ENCODE measurements at places on chromosomes 16 and 17.

DNA sequence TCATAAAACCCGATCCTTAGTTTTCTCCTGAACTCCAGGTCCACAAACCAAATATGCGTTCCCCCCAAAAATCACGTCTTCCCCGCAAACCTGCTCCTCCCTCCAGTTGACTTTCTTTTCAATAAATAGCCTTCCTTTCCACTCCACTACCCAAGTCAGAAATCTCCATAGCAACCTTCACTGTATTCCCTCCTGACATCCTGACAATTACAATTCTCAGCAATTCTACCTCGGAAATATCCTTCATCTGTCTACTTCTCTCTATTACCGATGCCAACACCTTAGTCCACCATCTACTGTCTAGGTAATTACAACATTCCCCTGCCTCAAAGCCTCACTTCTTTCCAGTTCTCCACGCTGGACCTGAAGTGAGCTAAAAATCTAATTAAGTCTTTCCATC, 50.7 kb downstream of the SMURF2 start:
- no peak for DNase-seq

DNA sequence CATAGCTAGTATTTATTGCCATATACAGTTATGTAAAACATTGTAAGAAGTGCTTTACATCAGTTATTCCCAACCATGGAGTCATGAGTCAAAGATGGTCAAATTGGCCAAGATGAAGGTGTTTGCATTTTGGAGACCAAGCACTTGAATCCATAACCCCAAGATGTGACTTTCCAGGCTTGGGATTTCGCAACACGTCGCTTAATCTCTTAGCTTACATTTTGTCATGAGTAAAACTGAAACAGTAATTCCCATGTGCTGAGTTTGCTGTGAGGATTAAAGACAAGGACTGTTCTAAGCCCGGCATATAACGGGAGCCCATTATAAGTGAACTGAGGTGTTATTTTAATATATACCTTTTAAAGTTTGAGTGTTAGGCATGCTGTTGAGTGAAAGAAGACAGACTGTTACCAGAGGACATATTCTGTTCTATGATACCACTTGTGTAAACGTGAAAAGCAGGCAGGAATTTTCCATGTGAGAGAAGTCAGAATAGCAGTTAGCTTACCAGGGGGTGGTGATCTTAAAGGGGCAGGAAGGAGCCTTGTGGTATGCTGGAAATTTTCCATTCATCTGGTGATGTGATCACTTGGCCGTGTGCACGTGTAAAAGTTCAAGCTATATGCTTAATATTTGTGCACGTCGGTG, 484.9 kb downstream of the WWOX start:
- DNase-seq: no peak

GRCh38 chr16:90077757-90078578, 837 bp upstream of the PRDM7 start:
- no peak for DNase-seq

DNA sequence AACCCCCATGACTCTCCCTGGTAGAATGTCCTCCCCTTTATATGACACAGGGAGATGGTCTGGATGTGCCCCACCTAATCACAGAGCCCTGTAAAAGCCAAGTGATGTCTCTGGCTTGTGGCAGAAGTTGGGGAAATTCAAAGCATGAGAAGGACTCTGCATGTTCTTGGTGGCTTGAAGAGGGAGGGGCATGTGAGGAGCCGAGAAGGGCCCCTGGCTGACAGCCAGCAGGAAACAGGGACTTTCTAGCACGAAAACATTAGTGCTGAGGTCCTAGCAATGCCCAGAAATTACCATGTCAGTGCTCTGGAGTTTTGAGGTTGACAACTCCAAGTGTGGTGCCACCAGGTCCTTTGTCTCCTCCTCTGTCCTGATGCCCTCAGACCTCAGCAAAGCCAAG, 75.9 kb downstream of the USP22 start:
- no peak for DNase-seq

- peak; percentile 55 for DNase-seq
Measured at GRCh38 chr17:73007407-73007806, 85.1 kb downstream of the SLC39A11 start.

GRCh38 chr17:65364438-65364837, 197.0 kb downstream of the AXIN2 start:
- no peak for DNase-seq

GRCh38 chr17:59299400-59300092, 31.9 kb upstream of the YPEL2 start:
- DNase-seq: no peak

GRCh38 chr17:55072898-55073297, 104.3 kb downstream of the STXBP4 start:
- DNase-seq: no peak

GRCh38 chr17:35586569-35587073, 501 bp upstream of the AP2B1 start:
- no peak for DNase-seq

DNA sequence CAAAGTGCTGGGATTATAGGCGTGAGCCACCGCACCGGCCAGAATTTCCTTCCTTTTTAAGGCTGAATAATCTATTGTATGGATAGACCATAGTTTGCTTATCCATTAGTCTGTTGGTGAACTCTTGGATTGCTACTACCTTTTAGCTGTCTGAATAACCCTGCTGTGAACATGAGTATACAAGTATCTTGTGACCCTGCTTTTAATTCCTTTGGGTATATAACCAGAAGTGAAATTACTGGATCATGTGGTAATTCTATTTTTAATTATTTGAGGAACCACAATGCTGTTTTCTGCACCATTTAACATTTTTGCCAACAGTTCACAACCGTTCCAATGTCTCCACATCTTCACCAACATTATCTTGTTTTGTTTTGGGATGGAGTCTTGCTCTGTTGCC, 4.6 kb upstream of the OTOA start:
- DNase-seq: no peak

- DNase-seq: no peak
Measured at GRCh38 chr17:36017799-36018198, at the start of gene CCL23. Gene CCL23 (minus strand): TSS chr17:36017972. CDS start chr17:36017897, 75 bp downstream.

DNA sequence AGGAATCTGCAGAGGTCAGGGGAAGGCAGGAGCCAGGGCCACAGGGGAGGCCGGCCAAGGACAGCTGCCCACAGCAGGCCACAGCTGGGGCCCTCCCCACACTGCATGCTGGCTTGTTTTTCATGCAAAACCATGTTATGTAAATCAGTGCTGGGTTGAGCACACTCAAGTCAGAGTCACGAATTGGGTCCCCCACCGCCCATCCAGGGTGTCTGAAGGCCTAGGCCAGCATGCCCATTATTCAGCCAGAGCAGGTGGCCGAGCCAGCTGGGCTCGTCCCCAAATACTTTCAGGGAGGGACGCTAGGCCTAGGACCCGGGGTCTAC, 51.2 kb upstream of the TOB1 start:
- DNase-seq: no peak

- no peak for DNase-seq
Measured at GRCh38 chr16:14097182-14097959, 26.3 kb downstream of the MRTFB start.

- no peak for DNase-seq
Measured at GRCh38 chr17:39636587-39636926, 387 bp upstream of the STARD3 start.

GRCh38 chr17:10268005-10268404, 69.6 kb upstream of the GAS7 start:
- DNase-seq: no peak

DNA sequence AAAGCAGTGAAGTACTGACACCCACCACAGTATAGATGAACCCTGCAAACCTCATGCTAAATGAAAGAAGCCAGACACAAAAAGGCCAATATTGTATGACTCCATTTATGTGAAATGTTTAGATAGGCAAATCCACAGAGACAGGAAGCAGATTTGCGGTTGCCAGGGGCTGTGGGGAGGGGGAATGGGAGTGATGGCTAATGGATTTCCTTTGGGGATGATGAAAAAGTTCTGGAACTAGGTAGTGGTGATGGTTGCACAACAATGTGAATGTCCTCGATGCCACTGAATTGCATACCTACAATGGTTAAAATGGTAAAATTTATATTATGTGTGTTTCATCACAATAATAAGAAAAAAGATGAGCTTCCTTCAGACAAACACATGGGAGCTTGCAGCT, 28.4 kb upstream of the WFIKKN2 start:
- DNase-seq: no peak

- peak; percentile 58 for DNase-seq
Measured at GRCh38 chr16:69476920-69477443, 52.6 kb downstream of the CYB5B start.

GRCh38 chr16:64478252-64478906, 643.5 kb downstream of the CDH11 start:
- DNase-seq: peak; percentile 76

- no peak for DNase-seq
Measured at GRCh38 chr16:73025151-73025855, 22.6 kb downstream of the ZFHX3 start.

GRCh38 chr17:9676820-9677310, 31.5 kb downstream of the USP43 start:
- no peak for DNase-seq

DNA sequence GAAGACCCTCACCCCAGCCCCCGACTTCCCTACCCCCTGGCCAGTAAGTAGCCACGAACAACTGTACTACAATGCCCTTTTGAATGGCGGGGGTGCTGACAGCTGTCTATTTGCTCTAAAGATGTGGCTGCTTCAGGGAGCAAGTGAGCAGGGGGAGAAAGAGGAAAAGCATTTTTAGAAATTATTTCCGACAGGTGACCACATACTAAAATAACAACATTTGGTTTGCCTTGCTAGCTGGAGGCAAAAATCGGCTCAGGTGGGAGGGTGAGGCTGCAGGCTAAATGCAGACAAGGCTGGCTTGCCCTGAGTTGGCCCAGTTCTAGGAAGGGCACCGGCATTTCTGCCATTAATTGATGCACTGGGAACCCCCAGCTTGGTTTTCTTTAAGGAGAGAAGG, 188.5 kb downstream of the XYLT1 start:
- no peak for DNase-seq

DNA sequence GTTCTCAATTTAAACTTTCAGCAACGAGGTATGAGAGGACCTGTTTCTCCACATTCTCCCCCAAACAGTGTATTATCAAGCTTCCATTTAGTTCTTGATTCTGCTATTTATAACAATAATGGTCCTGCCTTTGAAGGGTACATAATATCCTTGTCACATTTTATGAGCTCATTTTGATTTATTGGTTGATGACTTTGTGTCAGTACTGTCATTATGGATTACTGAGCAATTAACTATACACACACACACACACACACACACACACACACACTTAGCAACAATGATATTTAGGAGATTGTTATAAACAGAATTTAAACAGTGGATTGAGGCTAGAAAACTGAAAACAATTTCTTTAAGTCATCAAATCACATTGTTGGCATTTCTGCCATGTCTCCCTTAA, 7.0 kb downstream of the TMIGD1 start:
- no peak for DNase-seq

- no peak for DNase-seq
Measured at GRCh38 chr17:28712705-28713415, 1.2 kb upstream of the PROCA1 start.

DNA sequence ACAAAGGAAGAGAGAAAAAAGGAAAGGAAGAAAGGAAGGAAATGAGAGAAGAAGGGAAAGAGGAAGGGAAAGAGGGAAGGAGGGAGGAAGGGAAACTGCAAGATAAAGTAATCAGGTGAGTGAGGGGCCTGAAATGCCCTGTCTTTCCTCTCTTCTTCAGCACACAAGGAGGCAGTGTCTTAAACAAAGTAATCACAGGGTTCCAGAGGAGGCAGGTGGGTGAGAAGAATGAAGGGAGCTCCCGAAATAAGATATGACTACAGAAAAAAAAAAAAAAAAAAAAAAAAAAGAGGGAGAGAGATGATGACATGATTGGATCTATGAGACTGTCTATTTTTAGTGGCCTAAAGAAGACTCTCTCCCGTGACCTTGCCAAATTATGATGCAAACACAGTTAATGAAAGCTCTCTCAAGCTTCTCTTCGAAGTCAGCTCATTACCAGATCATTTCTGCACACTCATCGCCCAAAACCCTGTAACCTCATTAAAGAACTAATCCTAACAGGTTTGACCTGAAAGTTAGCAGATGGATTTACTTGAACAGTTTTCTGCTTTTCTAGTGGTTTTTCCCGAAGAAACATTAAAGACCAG, 53.6 kb downstream of the CDH11 start:
- no peak for DNase-seq

GRCh38 chr16:5506021-5506420, 408.4 kb upstream of the EEF2KMT start:
- DNase-seq: no peak

DNA sequence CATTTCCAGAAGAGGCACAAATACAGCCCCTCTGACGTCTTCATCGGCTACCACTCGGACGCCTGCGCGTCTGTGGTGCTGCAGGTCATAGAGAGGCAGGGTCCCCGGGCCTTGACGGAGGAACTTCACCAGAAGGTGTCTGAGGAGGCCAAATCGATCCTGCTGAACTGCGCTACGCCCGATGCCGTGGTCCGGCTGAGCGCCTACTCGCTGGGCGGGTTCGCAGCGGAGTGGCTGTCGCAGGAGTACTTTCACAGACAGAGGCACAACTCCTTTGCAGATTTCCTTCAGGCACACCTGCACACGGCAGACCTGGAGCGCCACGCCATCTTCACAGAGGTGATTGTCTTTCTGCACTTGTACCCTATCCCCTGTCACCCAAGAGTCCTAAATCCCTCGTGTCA, 67.0 kb upstream of the ENDOV start:
- no peak for DNase-seq

DNA sequence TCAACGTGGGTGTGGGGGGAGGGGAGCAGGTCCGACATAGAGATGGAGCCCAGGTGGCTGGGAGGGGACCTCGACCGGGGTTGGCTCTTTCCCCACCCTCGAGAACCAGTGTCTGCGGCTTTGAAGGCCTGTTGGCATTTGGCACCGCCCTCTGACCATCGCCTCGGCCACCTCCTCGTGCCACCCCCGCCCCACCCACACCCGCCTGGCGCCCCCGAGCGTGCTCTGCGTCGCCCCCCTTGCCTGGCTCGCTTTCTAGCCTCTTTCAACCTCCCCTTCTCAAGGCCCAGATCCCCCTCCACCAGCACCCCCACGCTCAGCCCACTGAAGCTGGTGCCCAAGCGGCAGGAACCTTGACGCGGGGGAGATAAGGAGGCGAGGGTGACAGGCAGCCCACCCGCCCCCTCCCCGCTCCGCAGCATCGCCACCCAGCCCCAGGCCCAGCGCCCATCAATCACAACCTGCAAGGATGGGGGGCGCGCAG, 619 bp downstream of the CACNB1 start:
- no peak for DNase-seq

- DNase-seq: no peak
Measured at GRCh38 chr17:50609380-50610074, 25.2 kb upstream of the ABCC3 start.

- DNase-seq: no peak
Measured at GRCh38 chr17:78654325-78654724, 77.1 kb upstream of the DNAH17 start.

DNA sequence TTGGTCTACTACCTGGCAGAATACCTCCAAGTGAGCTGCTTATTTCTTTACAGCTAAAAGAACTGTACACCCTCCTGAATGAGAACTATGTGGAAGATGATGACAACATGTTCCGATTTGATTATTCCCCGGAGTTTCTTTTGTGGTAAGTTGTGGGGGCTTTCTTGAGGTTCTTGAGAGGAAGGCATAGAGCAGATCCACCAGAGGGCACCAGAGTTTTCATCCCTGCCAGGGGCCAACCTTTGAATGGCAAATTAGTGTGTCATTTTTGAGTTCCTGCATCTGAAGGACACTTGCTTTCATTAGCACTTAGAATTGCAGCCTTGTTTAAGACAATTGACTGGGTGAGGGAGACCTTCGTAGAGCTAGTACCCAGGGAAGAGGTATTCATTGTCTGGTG, 35.0 kb downstream of the NMT1 start:
- no peak for DNase-seq
